ENCODE measurements at places on chromosomes 12 and 14.
A peak's percentile ranks its signal among the peaks of the same experiment; 100 is the strongest.

DNA sequence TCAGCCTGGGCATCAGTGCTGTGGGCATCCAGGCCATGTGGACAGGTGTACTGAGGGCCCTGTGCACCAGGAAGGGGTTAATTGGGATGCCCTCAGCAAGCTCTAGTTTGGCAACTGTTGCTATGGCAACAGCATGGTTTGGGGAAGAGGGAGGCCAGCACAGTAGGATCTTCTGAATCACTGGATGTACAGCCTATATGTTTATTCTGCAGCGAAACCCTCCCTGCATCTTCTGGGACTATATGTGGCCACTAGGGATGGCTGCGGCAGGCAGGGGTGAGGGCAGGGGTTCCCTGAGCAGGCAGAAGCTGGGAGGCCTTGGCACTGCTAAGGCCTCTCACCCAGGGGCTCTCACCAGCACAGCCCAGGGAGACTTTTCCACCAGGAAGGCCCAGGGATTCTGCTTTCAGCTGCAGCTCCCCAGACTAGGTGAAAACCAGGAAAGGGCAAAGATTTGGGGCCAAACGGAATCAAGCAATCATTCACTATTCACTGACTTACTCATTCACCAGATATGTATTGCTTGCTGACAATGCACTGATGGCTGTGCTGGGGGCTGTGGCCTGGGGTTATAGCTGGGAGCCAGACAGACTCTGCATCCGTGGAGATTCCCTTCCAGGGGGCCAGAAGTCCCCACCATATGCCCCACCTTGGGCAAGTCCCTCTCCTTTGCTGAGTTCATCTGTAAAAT, 42.8 kb downstream of the IRF2BPL start:
- DNase-seq, result no peak

DNA sequence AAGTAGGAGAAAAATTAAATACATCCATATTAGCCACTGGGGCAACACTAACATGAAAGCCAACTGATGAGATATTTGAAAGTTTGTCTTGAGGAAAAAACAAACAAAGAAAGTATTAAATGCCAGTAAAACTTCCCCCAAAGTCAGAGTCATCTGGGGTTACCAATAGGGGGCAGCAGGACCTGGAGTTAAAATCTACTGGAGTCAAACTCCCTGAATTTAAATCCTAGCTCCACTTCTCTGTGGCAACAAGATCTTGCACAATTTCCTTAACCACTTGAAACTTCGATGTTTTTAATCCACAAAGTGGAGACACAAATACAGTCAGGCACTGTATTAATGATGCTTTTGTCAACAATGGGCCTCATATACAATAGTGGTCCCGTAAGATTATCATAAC, 14.4 kb downstream of the PLEKHG7 start:
- DNase-seq, result no peak

- DNase-seq, result no peak
Measured at GRCh38 chr12:92272061-92272964, 126.7 kb upstream of the BTG1 start.

DNA sequence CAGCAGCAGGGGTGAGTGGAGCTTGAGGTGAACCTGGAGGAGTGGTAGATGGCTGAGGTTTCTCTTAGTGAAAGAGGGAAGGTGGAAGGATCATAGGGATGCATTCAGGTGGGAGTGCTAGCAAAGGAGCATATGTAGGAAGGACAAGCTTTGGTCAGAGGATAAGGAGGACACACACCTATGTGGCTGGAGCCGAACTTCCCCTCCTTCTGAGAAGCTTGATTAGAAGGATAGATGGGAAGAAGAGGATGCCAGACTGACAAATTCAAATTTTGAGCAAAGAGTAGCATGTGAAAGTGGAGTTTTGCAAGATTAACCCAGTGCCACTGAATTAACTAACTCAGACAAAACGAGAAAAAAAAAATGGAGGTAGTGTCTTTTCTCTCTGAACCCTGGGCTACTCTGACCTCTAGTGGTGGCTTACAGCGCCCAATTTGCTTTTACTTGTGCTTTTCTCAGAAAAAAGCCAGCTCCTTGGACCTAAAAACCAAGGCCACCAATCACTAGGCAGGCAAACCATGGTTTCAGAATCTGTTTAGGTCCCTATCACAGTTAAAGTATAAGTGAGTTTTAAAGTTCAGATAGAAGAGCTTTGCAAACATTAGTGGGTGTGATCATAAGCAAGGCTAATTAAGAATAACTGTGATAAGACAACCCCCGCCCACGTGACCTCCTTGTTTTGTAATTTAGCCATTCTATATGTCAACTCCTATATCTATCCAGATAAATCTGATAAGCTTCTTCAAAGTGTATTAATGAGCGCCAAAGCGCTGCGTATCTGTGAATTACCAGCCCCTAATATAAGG, 15.5 kb downstream of the EMP1 start:
- DNase-seq, result peak; percentile 68

- DNase-seq, result peak; percentile 28
Measured at GRCh38 chr12:21248679-21249078, 86.0 kb downstream of the SLCO1A2 start.
